ENCODE measurements at places on chromosomes 11 and 22.

GRCh38 chr22:28411125-28411524 lies 268.5 kb downstream of the TTC28 start:
- DNase-seq: no peak

GRCh38 chr11:68090706-68091105 lies 30.5 kb downstream of the CHKA start:
- DNase-seq: no peak

DNA sequence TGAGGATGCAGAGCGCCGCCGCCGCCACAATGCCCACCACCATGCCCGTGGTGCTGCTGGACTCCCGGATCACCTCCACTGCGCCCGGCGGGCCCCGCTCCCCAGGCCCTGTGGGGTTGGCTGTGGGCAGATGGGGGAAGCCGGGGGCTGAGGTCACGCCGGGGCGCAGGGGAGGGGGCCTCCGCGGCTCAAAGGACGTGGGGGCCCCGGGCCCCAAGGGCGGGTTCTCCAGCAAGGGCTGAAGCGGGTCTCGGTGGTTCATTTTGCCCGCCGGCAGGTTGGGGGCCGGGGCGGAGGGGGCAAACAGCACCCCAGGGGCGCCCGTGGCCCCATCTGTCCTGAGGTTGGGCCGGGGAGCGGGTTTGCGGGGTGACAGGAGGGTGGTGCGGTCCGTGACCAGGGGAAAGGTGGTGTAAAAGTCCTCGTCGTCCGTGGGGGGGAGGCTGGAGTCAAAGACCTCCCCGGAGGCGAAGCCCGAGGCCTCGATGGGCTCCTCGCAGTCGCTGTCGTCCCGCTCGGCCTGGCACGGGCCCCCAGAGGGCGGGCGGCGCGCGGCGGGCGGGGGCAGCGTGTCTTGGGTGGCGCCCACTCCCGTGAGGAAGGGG lies 16.5 kb downstream of the SLC22A12 start:
- DNase-seq: no peak

GRCh38 chr11:111557425-111558111 lies 17.0 kb downstream of the LAYN start:
- no peak for DNase-seq

GRCh38 chr11:5605849-5606248 lies 9.4 kb downstream of the TRIM6 start:
- no peak for DNase-seq

DNA sequence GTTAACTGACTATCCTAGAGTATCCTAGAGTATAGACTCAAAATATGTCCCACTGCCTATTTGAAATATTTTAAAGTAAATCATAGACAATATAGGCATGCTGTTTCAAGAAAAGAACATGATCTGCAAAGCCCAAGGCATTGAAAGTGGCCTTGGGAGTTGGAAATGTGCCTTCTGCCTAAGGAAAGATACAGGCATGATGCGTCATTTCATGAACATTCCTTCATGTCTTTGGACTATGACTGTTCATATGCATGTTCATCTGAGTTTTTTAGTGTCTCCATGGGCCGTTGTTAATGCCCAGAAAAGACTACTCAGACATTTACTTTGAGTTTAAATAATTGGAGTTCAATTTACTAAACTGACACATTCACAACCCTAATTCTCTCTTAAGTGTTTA lies 69.7 kb upstream of the PRDM11 start:
- DNase-seq: no peak

Measured in activated CD8-positive, alpha-beta memory T cell treated with anti-CD3 and anti-CD28 coated beads for 1 hour (primary cell).